ENCODE measurements at places on chromosomes 11 and 22.

DNA sequence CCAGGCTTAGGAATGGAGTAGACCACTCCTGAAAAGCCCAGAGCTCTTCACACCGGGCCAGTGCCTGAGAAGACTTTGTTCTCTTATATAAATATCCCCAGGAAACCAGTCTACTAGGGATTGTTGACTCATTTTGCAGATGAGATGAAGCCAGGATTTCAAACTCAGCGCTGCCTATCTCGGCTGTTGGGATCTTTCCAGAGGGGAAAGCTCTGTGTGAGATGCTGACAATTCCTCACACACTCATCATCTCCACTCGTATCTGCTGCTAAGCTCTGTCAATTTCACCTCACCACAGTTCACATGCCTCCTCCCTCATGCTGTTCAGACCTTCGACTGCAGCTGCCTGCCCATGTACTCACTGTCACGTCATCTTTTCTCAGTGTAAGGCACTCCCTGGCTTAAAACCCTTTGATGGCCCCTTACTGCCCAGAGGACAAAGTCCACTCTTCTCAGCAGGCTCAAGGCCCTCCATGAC, 12.5 kb downstream of the USH1C start:
- peak; percentile 42 for DNase-seq

GRCh38 chr22:24516301-24516737, 21.2 kb downstream of the UPB1 start:
- DNase-seq: peak; percentile 82

DNA sequence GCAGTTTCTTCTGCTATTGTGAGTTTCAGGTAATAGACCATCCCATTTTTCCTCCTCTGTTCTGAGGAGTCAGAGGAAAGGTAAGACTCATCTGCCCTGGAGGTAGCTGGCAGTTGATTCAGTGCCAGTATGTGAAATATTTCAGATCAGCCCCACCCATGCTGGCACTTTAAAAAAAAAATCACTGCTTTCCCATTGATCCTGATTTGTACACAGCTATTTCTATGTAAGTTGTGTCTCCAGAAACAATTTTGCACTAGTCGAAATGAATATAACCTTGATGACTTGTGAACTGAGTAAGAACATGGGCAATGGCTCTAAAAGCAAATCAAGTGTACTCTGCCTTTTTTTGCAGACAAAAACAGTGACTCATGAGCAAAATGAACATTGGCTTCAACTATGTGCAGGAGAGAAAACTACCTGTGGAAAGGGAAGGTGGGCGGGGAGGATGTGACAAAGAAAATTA, 82.0 kb upstream of the OR5AK2 start:
- no peak for DNase-seq

DNA sequence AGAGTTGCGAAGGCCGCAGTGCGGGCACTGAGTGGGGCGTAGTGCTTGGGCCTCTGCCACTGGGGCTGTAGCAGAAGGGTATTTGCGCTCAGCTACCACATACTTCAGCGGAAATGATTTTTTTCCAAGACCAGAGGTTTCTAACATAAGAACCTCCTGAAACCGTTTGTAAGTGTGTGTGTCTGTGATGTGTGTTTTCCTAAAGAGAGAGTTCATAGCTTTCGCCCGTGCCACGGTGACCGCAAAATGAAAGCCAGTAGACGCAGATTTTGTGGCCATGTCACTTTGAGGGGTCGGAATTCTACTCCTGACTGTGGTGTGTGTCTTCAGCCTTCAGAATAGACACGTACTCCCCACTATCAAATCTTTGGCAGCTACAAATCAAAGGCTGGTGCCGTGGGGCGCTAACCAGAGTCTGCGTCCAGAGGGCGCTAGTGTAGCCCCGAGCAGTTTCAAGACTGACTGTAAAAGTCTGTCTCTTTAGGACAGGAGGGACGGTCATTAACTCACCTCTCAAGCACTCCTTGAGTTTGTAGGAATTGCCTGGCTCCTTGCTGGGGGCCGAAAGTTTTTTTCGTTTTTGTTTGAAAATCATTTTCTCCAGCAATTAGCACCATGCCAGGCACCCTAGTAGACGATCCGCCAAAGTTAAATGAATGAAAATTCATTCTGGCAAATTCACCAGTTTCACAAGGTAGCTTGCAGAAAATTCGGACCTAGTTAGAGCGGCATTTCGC, 2.5 kb upstream of the CALCA start:
- peak; percentile 57 for DNase-seq

DNA sequence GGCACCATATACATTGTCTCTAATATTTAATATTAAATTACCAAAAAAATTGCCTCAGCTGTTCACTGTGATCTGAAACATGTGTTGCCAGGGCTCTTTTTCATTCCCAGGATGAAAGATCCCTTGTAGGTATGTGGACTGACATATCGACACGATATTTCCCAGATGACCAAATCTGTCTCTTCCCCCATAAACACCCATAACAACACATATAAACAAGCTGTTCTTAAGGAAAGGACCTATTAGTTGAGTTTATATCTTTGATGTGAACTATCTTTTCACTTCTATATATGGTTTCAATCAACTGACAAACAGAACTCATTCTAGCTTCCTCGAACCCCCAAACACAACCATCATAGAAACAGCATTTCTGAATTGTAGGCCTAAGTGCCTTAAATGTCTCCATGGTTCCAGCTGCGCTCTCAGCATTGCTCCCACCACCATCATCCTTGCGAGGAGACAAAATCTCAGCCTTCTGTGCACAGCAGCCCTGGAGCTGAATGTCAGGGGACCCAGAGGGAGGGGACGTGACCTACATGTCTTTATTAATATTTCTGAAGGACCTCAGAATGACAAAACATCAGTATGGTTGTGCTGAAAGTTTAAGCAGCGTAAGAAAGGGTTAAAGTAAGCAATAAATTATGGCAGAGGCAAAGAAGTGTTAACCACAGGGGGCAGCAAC, 67.0 kb downstream of the ETS1 start:
- DNase-seq: no peak

All from tongue (tissue), 3 donors.